ENCODE measurements at places on chromosomes 11 and 22.

DNA sequence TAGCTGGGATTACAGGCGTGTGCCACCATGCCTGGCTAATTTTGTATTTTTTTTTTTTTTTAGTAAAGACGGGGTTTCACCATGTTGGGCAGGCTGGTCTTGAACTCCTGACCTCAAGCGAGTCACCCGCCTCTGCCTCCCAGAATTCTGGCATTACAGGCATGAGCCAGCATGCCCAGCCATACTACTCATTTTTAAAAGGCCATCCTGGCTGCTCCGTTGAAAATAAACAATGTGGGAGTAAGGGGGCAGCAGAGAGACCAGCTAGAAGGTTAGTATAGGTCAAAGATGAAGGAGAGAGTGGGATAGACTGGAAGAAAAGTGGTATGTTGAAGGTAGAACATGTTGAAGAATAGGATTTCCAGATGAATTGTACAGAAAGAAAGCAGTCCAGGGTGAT lies 17.6 kb upstream of the LIN7C start:
- DNase-seq = no peak

- DNase-seq = no peak
Measured at GRCh38 chr11:17014833-17015626, 816 bp upstream of the PLEKHA7 start.

GRCh38 chr11:8180469-8180868 lies 11.6 kb upstream of the RIC3 start:
- no peak for DNase-seq

DNA sequence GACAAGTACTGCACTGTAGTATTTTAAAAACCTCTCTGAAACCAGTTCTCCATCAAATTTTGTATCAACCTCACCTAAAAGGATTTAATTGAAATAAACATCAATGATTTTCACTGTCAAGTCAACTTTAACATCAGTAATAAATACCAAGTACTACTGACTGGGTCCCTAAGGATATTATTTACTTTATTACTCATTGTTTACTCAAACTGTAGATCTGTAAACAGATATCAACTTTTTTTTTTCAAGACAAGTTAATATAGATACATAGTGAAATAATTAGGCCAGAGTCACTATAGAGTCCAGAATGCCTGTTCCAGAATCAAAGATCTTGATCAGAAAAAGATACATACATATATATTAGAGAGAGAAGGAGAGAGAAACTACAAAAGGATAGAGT lies 1.6 kb downstream of the RNF141 start:
- no peak for DNase-seq

DNA sequence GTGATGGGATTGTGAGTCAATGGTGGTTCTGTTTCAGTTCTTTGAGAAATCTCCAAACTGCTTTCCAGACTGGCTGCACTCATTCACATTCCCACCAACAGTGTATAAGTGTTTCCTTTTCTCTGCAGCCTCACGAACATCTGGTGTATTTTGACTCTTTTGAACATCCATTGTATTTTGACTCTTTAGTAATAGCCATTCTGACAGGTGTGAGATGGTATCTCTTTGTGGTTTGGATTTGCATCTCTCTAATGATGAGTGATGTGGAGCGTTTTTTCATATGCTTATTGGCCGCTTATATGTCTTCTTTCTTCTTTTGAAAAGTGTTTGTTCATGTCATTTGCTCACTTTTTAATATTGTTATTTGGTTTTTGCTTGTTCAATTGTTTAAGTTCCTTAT lies 19.4 kb downstream of the NELL1 start:
- DNase-seq = no peak

DNA sequence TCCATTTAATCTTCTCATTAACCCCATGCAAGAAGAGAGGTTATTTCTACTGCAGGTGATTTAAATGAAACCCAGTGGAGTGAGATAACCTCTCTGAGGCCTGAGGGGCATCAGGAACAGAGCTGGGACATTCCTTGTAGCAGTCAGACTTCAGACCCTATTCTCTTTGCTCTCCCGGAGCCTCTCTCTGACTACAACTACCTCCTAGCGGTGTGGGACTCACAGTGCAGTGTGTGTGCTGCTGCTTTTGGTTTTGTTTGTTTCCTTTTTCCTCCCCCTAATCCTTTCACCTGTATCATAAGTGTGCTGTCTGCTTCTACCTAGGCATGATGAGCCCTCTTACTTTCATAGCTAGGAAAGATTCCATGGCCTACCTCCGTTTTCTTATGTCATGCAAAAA lies 769.6 kb downstream of the NTM start:
- no peak for DNase-seq

DNA sequence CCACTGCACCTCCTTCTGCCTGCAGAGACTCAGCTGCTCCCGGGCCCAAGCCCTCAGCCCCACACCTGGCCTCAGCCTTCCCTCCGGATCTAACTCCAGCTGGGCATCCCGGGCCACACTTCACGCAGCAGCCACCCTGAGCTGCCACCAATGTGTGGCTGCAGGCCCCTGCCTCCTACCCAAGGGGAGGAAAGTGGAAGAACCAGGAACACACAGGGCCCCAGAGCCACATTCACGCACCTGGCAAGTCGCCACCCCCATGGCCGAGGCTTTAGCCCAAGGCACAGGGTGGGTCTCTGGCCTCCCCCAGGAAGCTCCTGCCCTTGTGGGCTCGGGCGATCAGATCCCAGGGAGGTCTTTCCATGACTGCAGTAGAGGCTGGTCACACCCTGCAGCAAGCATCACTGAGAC lies 345.6 kb downstream of the CTTN start:
- DNase-seq = no peak

GRCh38 chr11:90947930-90948329 lies 725.1 kb upstream of the CHORDC1 start:
- DNase-seq = no peak

DNA sequence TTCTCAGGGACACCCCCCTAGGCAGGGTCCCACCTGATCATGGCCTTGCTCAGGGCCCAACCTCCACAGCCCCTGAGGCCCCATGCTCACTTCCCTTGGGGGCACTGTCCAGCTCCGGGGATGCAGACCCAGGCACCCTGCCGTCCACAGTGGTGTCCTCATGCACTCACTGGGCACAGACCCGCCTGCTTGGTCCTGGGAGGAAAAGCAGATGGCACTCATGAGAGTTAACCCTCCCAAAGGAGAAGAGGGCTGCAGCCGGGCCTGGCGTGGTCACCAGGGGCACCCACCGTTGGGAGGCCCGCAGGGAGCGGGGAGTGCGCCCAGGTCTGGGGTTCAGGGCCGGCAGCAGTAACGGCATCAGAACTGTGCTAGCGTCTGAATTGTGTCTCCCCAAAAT lies 1270.9 kb downstream of the BRD1 start:
- DNase-seq = no peak

GRCh38 chr11:12705874-12706273 lies 31.7 kb downstream of the TEAD1 start:
- DNase-seq = no peak

GRCh38 chr22:32185821-32186220 lies 19.1 kb downstream of the RFPL2 start:
- DNase-seq = no peak
